Stimulated activated CD4-positive, alpha-beta T cell treated with anti-CD3 and anti-CD28 coated beads, Interleukin-4, amount 100 ng/mL, for 4 hours (primary cell): ENCODE measurements at places on chromosomes 2 and 18.

DNA sequence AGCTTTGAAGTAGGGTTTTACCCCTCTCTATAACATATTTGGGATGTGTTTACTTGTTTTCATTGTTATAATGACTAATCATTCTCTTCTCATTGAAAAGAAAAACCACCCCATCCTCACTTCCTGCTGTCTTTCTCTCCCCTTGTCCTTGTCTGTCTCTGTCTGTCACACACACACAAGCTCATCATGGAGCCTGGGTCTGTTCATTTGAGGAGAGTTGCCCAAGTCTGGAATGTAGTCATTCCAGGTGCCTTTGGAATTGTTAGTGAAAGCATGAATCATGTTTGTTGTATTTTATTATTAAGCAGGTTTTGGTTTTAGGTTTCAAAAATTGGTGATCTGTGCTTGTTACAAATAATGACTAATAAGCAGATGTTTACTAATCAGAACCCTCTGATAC lies 133.5 kb upstream of the IL1R2 start:
- DNase-seq, result no peak

GRCh38 chr2:72014831-72015230 lies 132.8 kb downstream of the CYP26B1 start:
- no peak for DNase-seq

DNA sequence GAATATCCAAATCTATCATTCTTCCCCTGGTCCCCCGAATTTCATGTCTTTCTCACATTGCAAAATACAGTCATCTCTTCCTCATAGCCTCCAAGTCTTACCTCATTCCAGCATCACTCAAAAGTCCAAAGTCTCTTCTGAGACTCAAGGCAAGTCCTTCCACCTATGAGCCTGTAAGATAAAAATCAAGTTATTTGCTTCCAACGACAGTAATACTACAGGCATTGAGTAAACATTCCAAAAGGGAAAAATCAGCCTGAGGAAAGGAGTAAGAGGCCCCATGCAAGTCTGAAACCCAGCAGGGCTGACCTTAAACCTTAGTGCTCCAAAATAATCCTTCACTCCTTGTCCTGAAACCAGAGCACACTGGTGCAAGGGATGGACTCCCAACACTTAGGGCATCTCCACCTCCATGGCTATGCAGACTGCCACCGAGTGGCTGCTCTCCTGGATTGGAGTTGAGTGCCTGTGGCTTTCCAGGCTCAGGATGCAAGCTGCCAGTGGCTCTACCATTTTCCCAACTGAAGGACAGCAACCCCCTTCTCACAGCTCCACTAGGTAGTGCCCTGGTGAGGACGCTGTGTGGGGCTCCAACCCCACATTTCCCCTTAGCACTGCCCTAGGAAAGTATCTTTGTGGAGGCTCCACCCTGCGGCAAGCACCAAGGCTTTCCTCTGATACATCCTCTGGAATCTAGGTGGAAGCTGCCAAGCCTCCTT lies 16.3 kb downstream of the DTNA start:
- DNase-seq, result no peak

DNA sequence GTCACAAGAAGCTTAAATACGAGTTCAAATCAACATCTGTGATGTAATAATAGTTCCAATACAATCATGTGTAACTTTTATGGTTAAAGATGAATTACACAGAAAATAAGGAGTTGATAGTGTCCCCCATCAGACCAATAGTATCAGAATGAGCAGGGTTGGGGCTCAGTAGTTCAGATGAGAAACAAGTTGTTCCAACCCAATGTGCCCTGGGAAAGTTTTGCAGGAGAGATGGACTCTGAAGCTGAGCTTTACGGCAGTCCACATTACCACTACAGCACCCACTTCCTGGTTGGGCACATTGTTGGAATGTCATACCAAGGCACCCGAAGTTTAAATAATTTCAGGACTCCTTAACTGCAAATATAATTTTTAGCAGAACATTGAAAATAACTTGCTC lies 12.1 kb upstream of the CXCR4 start:
- DNase-seq, result no peak

DNA sequence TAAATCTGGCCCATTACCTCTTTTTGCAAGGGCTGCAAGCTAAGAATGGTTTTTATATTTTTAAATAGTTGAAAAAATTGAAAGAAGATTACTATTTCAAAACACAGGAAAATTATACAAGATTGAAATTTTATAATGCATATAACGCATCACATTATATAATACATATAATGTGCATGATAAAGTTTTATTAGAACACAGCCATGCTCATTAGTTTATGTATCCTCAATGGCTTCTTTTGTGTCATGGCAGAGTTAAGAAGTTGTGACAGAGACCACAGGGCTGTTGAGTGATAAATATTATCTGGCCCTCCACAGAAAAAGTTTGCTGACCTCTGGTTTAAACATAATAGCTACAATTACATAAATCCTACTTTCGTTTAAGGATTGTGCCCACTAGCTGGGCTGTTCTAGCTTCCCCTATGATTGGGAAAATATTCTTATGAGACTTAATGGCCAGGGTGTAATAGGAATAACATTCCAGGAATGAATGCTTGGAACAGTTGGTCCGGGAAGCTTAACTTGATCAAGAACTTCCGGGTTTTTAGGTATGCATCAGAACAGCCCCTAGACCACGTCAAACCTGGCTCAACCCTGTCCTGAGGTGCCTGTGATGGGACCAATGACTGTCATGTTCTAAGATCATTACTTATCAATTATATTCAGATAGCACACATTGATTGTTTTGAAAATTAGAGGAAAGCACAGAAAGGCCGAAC lies 98.7 kb upstream of the LPIN2 start:
- DNase-seq, result no peak

DNA sequence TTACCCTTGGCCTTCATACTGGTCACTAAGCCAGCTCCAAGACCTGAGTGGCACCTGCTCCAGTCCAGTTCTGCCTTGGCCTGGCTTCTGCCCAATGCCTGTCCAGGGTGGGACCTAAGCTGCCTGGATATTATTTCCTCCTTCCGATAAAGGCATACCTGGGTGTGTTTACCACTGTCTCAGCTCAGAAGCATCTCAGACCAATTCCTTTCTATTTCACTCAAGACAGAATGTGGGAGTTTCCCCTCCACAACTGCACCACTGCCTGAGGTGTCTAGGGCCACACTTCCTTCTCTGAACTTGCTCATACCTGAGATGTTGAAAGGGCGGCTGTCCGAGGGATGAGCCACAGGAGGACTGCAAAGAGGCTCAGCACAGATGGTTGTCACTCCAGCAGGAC lies 18.4 kb upstream of the CAB39 start:
- no peak for DNase-seq

GRCh38 chr2:238484522-238485452 lies 58.1 kb downstream of the ASB1 start:
- DNase-seq, result no peak

GRCh38 chr2:205461169-205461568 lies 221.1 kb upstream of the NRP2 start:
- no peak for DNase-seq

GRCh38 chr18:80249217-80250093 lies 2.1 kb upstream of the PARD6G start:
- no peak for DNase-seq
